ENCODE measurements at places on chromosomes 5 and 9. TPM values are rescaled to one million over a fixed set of nuclear protein-coding genes. Genes with fewer than 3 reads are reported as not detected.
A peak's percentile ranks its signal among the peaks of the same experiment; 100 is the strongest.

DNA sequence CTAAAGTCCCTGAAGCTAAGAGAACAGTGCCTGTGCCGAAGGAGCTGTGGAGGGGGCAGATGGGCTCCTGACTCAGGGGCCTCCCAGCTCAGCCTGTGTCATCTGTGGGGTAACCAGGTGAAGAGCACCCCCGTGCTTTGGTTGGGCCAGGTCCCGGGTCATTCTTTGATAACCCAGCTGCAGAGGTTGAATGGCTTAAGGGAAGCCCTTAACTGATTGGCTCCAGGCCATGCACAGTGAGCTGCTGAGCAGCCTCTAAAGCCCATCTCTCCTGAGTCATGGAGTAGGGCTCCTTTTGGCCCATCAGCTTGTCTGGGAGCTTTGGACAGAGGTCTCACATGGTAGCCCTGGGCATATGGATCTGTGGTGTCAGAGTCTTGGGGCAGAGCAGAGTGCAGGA lies 28.7 kb downstream of the COL27A1 start:
- DNase-seq, result no peak

DNA sequence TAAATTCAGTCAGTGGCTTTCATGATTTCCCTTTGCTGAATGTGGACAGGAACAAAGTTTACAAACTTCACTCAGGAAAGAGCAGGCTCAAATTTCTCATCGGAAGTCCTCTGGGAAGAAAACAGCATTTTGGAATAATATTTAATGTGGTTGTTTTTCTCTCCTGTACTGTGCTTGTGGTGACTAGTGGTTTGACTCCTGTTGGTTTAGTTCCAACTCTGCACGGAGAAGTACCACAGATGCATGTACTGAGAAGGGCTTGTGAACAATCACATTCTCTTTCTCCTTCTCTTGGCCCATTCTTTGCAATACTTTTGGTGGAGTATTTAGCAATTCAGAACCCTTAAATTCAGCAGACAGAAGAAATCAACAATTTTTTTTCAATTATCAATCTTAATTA lies 13.3 kb downstream of the MPDZ start:
- no peak for DNase-seq

DNA sequence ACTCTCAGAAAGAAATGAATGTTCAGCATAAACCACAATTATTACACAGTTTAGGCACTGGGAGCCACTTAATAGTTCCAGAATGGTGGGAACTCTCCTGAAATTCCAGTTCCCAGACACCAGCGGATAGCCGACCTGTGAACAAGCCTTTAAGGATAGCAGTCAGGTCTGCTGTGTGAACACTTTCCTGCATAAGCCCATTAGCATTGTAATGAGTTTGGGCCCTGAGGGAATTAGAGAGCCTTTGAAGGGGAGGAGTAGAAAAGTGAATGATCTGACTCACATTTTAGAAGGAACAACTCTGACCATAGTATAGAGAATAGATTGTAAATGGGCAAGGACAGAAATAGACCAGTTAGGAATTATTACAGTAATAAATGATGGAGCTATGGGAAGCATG lies 189.1 kb downstream of the ADGRV1 start:
- no peak for DNase-seq

GRCh38 chr9:124480621-124480981 lies 26.6 kb downstream of the NR5A1 start:
- DNase-seq, result no peak

GRCh38 chr5:129541648-129542251 lies 81.7 kb downstream of the ADAMTS19 start:
- DNase-seq, result no peak

DNA sequence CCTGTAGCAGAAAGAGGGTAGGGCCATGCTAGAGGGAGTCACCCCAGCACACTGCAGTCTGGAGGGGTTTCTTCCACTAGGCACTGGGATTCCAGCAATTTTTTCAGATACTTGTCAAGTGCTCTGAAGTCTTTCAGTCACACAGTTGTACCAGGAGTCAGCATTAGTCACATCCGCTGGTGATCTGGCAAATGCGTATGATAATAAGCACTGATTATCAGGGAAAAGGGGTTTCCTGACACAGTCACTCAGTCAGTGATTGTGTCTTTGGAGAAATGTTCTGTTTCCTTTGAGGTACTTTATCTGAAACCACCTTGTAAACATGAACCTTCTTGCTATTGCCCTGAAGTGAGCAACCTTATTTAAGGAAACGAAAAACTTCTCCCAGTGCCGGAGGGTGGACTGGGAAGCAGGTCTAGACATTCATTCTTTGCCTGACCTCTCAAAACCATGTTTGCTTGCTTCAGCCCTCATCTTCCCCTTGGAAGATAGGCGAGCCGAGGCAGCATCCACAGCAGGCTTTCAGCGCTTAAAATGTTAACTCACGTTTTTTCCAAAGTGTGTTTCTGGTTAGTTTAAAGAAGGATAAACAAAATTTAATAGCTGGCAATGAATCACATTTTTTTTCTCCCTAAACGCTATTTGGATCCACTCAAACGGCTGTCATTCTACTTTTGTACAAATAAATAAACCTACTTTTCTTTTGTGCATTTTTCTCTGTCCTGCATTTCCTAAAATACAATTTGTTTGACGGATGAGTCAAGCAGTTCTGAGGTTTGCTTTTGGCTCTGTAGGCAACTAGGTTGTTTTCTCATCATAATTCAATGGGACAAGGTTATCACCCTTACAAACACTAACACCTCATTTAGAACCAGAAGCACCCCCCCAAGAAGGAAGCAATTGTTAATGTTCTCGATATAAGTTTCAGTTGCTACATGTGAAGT lies 77.7 kb downstream of the FOXD1 start:
- DNase-seq, result no peak

GRCh38 chr9:87793292-87793691 lies 67.4 kb downstream of the CTSL start:
- DNase-seq, result no peak

GRCh38 chr5:176388003-176388443 lies 375 bp downstream of the NOP16 start:
- DNase-seq, result no peak

- DNase-seq, result no peak
Observed at GRCh38 chr5:119445544-119445943, 6.8 kb upstream of the HSD17B4 start.

DNA sequence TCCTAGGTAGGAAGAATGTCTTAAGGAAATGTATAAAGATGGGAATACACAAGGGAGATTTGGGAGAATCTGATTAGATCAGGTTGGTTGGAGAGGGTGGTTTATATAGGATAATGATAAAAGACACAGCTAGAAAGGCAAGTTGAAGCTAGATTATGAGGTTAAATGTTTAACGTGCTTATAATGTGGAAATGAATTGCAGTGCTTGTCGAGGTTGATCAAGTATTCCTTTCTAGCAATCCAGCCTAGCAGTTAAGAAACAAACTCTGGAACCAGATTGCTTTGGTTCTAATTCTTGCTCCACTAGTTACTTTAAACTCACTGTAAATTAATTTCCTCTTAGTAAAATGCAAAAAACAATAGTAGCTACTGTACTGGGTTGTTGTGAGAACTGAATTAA lies 76.5 kb downstream of the NIPBL start:
- no peak for DNase-seq

- no peak for DNase-seq
Observed at GRCh38 chr9:136981588-136982231, 1.1 kb upstream of the LCNL1 start.

DNA sequence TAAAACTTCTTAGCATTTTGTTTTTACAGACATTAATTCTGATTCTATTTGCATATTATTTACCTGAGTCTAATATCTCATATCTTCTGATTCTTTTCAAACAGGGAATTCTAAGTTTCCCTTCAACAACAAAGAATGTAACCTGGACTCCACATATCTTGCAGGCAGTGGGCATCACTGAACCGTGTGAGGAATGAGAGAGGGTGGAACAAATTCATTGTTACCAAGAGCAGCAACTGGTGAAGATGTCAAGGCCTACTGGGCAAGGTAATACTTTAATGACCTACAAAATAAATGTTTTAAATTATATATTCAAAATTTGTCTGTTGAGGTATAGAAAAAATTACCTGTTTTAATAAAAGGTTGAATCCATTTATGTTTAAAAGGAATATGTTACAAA lies 455.3 kb upstream of the TUSC1 start:
- no peak for DNase-seq

GRCh38 chr9:91407580-91408318 lies 15.9 kb downstream of the NFIL3 start:
- no peak for DNase-seq

DNA sequence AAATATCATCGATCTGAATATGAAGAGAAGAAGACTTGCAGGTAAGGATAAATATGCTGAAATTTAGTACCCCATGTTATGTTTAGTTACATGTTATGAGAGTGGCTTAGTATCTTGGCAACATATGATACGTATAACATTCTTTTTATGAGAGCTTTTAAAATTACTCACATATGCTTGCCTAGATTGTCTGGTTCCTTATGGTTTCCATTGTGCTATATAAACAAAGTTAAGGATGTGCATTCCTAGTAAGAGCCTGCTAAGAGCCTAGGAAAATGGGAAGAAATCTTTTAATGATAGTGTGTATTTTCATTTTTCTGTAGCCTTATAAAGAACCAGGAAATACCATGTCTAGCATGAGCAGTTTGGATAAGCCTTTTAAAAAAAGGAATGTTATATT lies 112.0 kb upstream of the KCNN2 start:
- DNase-seq, result no peak

GRCh38 chr9:99411068-99411467 lies 189.0 kb downstream of the SEC61B start:
- DNase-seq, result no peak

GRCh38 chr9:75147638-75148037 lies 59.3 kb downstream of the OSTF1 start:
- no peak for DNase-seq

- DNase-seq, result no peak
Observed at GRCh38 chr5:173648308-173648866, 31.9 kb upstream of the BOD1 start.

- DNase-seq, result peak; percentile 95
Observed at GRCh38 chr5:75236322-75237316, at the start of gene ANKRD31. TSS of gene ANKRD31 (minus strand) at chr5:75236878. CDS start at chr5:75236686, 192 bp downstream.

DNA sequence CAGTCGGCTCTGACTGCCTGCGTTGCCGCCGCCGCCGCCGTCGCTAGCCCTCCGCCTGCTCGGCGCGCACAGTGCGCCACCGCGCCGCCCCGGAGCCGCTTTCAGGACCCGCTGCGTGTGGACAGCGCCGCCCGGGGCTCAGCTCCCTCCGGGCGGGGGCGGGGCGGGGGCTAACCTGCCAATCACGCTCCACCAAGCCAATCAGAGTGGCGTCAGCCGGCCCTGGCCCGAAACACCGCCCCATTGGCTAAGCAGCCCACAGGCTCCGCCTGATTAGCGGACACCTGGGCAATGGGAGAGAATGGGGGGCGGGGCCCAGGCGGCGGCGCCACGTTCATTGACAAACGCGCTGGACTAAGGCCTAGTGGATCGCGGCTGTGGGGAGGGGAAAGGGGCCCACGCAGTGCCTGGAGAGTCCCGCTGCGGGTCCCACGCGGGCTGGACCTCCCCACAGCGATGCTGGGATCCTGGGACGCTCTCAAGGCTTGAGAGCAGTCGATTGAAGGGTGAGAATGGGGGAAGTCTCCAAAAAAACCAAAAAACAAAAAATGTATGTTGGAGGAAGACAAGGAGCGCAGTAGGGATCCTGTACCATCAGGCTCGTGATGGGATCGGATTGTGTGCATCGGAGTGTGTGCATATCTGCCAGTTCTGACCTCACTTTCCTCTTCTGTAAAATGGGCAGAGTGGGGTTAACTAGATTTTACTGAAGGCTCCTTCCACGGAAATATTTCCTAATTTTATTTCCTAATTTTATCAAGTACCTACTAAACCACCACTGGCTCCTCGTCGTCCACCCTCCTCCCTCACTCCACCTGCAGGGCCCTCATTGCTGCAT lies 6.3 kb downstream of the PAX5 start:
- DNase-seq, result peak; percentile 90

- no peak for DNase-seq
Observed at GRCh38 chr9:27688954-27689353, 115.7 kb upstream of the C9orf72 start.

GRCh38 chr5:80124121-80124918 lies 89.2 kb downstream of the THBS4 start:
- DNase-seq, result no peak

- no peak for DNase-seq
Observed at GRCh38 chr5:104412649-104413240, 850.2 kb upstream of the NUDT12 start.

DNA sequence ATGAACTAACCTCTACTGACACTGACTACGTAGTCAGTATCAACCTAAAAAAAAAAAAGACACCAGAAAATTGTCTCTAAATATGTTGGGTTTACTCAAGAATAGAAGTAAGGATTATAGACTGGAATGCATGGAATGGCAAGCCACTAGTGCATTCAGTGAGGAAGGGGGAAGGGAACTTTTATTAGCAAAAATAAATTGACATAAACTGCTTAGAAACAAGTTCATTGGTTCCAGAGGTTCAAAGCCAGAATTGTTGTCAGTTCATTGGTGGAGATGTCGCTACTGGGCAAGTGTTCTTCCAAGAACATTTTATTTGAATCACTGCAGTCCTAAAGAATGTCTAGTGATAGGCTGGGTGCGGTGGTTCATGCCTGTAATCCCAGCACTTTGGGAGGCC lies 26.1 kb upstream of the AOPEP start:
- DNase-seq, result no peak

DNA sequence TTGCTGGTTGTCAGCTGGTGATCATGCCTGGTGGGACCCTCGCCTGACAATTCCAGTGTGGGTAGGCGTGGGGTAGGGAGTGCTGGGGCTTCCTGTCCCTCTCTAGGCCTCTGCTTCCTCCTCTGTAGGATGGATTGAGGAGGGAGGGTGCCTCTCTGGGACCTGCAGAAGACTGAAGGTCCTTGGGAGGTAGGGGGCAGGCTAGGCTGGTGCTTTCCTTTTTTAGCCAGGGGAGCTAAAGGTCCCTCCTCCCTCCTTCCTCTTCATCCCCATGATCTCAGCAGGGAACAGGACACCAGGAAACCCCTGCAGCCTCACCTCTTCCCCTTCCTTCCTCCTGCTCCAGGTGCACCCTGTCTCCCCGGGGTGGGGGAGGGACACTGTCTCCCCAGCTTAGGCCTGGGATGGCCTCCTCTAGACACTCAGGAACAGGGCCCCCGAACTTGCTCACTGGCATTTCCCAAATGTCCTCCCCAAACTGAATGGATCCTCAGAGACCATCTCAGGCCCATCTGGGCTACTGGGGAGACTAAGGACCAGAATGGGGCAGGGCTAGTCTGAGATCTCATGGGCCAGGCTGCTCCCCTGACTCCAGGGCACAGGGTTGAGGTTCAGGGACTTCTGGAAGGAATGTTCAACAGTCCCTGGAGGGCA lies 8.4 kb downstream of the SH2D3C start:
- no peak for DNase-seq

SLC6A7 gene
- not detected for total RNA-seq

CDX1 gene
- not detected for total RNA-seq

ZNF454 gene
- total RNA-seq, result 3.1 TPM

GRIN1 gene
- 0.64 TPM for total RNA-seq

IFNB1 gene
- not detected for total RNA-seq

PCA3 gene
- not detected for total RNA-seq

TNC gene
- 52.9 TPM for total RNA-seq

PJA2 gene
- 93.9 TPM for total RNA-seq

PCDHGA7 gene
- total RNA-seq, result 2.5 TPM

PDE8B gene
- 4.9 TPM for total RNA-seq

CD14 gene
- total RNA-seq, result 127 TPM

All from upper lobe of right lung (tissue), 1 donor.